Right lobe of liver (tissue), 6 donors: ENCODE measurements at places on chromosomes 6 and 20.
A peak's percentile ranks its signal among the peaks of the same experiment; 100 is the strongest.

- no peaks in the 10 kb centered on the region for H3K27me3 ChIP-seq
- no peak overlapping the region for H3K4me3 ChIP-seq
- H3K36me3 ChIP-seq, result no peaks in the 10 kb centered on the region
- DNase-seq, result no peak
- H3K27ac ChIP-seq, result no peak overlapping the region
Measured at GRCh38 chr20:15563836-15564235, 1009.4 kb downstream of the KIF16B start.

DNA sequence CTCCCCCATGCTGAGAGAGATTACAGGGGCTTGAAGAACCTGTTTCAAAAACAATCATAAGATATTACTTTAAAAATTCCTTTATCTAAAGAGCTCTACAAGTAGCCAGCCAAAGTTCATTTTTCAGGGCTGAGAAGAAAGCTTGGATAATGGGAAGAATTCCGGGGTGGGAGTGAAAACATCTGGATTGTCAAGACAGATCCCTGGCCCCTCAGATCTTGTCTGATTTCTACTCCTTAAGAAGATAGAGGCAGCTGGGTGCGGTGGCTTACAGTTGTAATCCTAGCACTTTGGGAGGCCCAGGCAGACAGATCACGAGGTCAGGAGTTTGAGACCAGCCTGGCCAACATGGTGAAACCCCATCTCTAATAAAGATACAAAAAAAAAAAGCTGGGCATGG is 24.8 kb downstream of the TRMT6 start:
- H3K27me3 ChIP-seq, result no peaks in the 10 kb centered on the region
- no peak for DNase-seq
- H3K4me1 ChIP-seq, result no peaks in the 10 kb centered on the region
- no peak overlapping the region for H3K27ac ChIP-seq
- H3K36me3 ChIP-seq, result no peaks in the 10 kb centered on the region

- H3K27ac ChIP-seq, result no peak overlapping the region
- H3K27me3 ChIP-seq, result no peaks in the 10 kb centered on the region
- no peak overlapping the region for H3K4me3 ChIP-seq
Measured at GRCh38 chr6:11978169-11978987, 33.7 kb upstream of the HIVEP1 start.

- no peaks in the 10 kb centered on the region for H3K4me1 ChIP-seq
- no peak overlapping the region for H3K27ac ChIP-seq
- no peaks in the 10 kb centered on the region for H3K36me3 ChIP-seq
- peak overlapping the region; percentile 18 for H3K4me3 ChIP-seq
Measured at GRCh38 chr6:28658475-28659249, 133.0 kb downstream of the GPX5 start.

- H3K4me1 ChIP-seq, result no peaks in the 10 kb centered on the region
- no peaks in the 10 kb centered on the region for H3K27me3 ChIP-seq
- no peak overlapping the region for H3K4me3 ChIP-seq
- no peak overlapping the region for H3K27ac ChIP-seq
Measured at GRCh38 chr6:140850438-140850837, 1282.3 kb upstream of the GJE1 start.

DNA sequence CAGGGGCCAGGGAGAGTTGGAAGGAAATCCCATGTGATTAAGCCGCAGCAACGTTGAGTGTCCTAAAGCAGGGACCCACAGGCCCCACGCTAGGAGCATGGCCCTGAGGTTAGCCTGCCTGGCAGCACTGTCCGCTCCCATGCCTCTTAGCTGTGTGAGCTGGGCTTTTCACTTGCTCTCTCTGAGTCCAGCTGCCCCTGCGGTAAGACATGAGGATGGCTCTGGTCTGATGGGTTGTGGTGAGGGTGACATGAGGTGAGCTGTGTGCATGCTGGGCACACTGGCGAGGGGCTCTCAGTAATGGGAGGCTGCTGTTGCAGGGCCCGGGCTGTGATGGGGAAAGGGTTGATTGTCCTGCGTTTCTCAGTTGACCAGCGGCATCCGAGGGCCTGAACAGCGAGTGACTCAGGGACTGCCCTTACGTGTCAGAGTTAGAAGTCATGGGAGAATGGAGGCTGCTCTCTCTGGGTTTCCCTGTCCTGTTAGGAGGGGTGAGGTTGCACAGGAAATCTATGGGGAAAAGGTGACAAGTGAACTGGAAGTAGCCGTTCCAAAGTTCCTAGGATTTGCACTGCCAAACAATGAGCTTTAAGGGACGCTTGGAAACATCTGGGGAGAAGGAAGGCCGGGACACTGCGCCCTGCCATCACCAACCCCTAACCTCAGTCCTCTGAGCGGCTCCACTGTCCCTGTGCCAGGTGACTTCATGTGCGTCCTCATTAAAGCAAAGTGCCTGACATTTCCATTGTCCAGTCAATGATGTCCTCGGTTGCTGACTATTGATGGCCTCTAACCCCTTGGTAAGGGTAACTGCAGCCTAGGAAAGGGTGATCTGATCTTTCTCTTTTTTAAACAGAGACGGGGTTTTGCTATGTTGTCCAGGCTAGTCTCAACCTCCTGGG is 51.3 kb downstream of the ADNP start:
- no peak overlapping the region for H3K27ac ChIP-seq
- H3K4me1 ChIP-seq, result no peaks in the 10 kb centered on the region
- H3K27me3 ChIP-seq, result no peaks in the 10 kb centered on the region
- H3K36me3 ChIP-seq, result no peaks in the 10 kb centered on the region
- no peak for DNase-seq

- DNase-seq, result no peak
- H3K27me3 ChIP-seq, result no peaks in the 10 kb centered on the region
- no peaks in the 10 kb centered on the region for H3K4me1 ChIP-seq
- H3K36me3 ChIP-seq, result no peaks in the 10 kb centered on the region
Measured at GRCh38 chr6:89360415-89360999, 8.0 kb upstream of the UBE2J1 start.

DNA sequence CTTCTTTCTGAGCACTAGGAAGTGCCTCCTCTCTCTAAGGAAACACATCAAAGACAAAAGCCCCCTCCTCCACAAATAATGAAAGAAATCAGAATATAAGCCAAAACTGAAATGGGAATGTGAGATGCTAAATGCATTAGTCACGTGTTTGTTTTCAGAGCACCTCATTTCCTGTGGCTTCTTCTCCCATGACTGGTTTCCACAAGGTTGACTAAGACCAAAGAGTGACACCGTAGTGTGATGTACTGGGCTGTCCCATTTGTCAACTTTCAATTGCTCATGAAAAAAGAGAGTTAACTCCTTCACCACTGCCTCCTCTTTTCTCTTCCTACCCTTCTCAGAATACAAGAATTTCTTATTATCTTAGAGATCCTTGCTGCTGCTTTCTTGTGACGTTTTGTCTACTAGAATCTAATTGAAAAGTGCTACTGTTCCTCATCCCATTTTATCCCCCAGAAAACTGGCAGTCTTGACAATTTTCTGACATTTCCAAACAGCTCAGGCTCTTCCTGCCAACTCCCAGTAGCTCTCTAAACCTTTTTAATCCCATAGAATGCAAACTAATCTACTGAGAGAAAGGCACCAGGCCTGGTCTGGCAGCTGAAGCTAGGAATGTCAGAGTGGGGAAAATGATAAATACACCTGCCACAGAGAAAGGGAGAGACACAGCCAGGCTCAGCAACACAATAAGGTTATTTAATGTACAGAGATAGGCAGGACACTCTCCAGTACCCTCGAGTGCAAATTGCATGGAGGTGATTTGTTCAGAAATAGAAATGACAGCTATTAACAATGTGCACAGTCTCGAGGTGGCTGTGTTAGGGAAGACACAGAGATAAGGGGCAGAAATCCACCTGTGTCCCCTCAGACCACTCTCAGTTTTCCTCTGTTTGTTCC is 671.7 kb upstream of the NRSN1 start:
- no peaks in the 10 kb centered on the region for H3K4me1 ChIP-seq
- no peaks in the 10 kb centered on the region for H3K27me3 ChIP-seq
- no peak overlapping the region for H3K4me3 ChIP-seq
- H3K36me3 ChIP-seq, result no peaks in the 10 kb centered on the region
- no peak for DNase-seq

- no peak overlapping the region for H3K27ac ChIP-seq
- no peaks in the 10 kb centered on the region for H3K4me1 ChIP-seq
- H3K27me3 ChIP-seq, result no peaks in the 10 kb centered on the region
Measured at GRCh38 chr20:17617212-17617867, 47.5 kb downstream of the DSTN start.

DNA sequence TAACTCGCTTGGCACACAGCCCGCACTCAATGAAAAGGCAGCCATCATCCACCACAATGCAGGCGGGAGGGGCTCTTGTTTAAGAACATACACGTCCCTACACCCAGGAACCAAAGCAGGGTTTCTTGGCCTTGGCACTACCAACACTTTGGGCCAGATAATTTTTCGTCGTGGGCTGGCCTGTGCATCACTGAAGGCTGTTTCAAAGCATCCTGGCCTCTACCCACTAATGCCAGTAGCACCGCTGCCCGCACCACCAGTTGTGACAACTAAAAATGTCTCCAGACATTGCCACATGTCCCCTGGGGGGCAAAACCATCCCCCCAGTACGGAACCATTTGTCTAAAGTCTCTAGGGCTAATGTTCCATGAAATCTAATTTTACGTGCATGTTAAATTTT is 13.0 kb downstream of the UQCC2 start:
- H3K27ac ChIP-seq, result no peak overlapping the region
- no peaks in the 10 kb centered on the region for H3K27me3 ChIP-seq
- DNase-seq, result no peak
- no peak overlapping the region for H3K4me3 ChIP-seq
- H3K4me1 ChIP-seq, result peaks cover 2% of the 10 kb centered on the region

GRCh38 chr20:62795023-62795761 is 1.1 kb upstream of the MRGBP start:
- peak; percentile 66 for DNase-seq
- H3K27ac ChIP-seq, result peak overlapping the region; percentile 94
- H3K4me3 ChIP-seq, result peak overlapping the region; percentile 51
- H3K36me3 ChIP-seq, result no peaks in the 10 kb centered on the region

DNA sequence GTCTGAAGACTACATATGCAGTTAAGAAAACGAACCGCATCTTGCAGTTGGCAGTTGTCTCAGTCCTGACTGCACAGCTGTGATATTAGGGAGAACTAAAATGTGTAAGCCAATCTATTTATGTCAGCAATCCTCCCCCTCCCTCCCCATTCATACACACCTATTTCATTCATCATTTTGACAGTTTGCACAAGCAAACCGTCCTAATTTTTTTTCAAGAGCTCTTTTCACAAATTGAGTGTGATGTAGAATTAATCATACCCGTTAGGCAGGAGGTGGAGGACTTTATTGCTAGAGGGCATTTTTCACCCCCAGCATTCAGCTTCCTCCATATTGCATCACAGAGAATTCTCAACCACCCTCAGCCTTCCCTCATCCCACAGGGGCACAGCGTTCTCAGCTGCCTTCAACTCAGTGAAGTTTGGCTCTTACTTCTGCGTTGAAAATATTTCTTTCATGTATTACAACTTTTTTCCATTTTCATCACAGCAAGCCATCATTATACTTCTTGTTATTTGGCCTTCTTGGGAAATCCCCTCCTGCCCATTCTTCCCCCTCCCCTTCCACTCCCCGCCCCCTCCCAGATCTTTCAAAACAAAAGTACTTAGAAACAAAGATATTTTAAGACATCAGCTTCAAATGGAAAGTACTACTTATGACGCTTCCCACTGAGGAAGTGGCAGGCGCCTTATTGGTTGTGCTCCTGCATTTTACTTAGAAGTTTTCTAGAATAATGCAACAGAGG is 37.5 kb downstream of the NOX3 start:
- H3K36me3 ChIP-seq, result no peaks in the 10 kb centered on the region
- H3K4me3 ChIP-seq, result no peak overlapping the region
- no peaks in the 10 kb centered on the region for H3K4me1 ChIP-seq
- DNase-seq, result no peak
- no peak overlapping the region for H3K27ac ChIP-seq

- no peak overlapping the region for H3K27ac ChIP-seq
- no peak for DNase-seq
Measured at GRCh38 chr6:8785223-8785622, 349.9 kb upstream of the SLC35B3 start.

GRCh38 chr6:139308286-139308916 is 16.6 kb upstream of the TXLNB start:
- peak overlapping the region; percentile 42 for H3K27ac ChIP-seq
- DNase-seq, result no peak
- no peak overlapping the region for H3K4me3 ChIP-seq

- H3K36me3 ChIP-seq, result no peaks in the 10 kb centered on the region
- H3K27ac ChIP-seq, result peak overlapping the region; percentile 52
- no peak for DNase-seq
- H3K4me3 ChIP-seq, result peak overlapping the region; percentile 99
- H3K27me3 ChIP-seq, result no peaks in the 10 kb centered on the region
Measured at GRCh38 chr6:16130932-16131387, 2.1 kb downstream of the MYLIP start.

DNA sequence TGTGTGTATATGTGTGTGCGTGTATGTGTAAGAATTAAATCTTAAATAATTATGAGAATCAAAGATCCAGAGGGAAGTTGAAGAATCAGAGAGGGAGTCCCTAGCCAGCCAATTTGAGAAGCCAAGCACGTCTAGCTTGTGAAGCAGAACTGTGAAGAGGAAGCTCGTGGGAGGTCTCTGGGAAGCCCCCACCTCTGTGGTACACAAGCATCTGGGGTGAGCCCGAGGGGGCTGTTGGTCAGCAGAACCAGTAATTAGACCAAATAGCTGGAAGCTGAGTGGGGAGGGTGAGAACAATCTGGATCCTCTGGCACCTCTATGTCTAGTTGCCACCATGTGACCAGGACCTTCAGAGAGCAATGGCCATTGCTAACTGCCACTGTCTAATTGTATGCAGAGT is 310.0 kb upstream of the PRND start:
- no peaks in the 10 kb centered on the region for H3K27me3 ChIP-seq
- DNase-seq, result no peak
- no peak overlapping the region for H3K4me3 ChIP-seq
- no peaks in the 10 kb centered on the region for H3K36me3 ChIP-seq
- H3K27ac ChIP-seq, result no peak overlapping the region

DNA sequence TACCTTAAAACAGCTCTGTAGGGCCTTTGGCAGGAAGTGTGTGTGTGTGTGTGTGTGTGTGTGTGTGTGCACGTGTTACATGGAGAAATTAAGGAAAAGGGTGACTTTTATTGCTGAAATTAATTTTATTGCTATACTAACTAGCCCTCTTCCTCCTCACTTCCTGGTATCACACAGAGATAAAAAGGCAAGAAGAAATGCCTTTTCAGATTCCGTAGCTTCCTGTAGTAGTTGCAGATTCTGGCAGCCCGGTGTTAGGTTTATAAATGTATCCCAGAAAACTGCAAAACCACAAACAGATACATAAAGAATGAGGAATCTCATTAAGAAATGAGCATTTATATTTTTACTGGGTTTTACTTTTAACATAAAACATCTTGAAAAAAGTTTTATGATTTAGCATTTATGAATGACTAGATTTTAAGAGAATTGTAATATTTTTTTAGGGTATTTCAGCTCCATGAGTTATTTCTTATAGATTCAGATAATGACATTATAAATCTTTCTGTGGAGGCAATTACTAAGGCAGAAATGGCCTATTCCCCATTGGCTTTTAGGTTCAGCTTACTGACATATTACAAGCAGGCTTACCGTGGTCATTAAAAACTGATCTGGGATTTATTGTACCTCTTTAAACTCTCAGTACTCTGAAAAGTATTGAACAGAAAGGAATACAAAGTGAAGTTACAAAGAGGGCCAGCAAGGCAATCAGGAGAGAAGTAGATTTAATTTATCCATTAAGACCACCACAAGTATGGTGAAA is 249.1 kb upstream of the TSHZ2 start:
- no peaks in the 10 kb centered on the region for H3K36me3 ChIP-seq
- no peaks in the 10 kb centered on the region for H3K27me3 ChIP-seq
- H3K27ac ChIP-seq, result no peak overlapping the region
